ENCODE measurements at places on chromosomes 6 and 20.

DNA sequence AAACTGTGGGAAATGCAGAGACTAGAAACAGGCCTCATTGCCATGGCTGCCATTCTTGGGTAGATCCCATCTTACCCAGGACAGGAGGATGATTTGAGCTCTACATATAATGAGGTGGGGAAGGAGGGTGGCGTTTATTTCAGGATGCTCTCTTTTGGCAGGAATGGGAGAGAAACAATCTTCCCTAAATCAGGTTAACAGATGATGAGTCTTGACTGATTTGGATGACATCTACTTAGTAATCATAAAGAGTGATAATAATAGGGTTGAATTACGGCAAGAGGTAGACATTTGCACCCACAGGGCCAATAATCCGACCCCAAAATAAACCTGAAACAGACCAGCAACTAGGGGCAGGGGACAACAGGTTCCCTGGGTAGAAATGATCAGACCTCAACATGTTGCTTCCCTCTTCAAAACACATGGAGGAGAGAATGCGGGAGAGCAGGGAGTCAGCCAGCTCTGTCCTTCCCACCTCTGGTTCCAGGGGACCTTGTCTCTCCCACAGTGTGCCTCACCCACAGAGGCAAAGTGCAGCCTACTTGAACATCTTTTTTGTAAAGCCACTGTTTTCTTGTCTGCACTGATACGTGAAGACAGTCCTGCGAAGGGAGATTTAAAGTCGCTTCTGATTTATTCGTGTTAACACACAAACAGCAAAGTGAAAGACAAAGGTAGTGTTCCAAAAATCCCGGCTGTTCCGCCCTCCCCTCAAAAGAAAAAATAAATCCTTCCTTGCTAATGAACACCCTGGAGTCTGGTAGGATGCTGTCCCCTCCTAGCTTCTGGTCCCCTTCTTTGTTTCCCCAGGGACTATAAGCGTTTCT is 3.9 kb downstream of the FOXQ1 start:
- DNase-seq: no peak

- no peak for DNase-seq
Observed at GRCh38 chr6:140095532-140095931, 721.1 kb upstream of the CITED2 start.

GRCh38 chr20:62368976-62369814 is 2.1 kb upstream of the LAMA5 start:
- DNase-seq: peak; percentile 54

DNA sequence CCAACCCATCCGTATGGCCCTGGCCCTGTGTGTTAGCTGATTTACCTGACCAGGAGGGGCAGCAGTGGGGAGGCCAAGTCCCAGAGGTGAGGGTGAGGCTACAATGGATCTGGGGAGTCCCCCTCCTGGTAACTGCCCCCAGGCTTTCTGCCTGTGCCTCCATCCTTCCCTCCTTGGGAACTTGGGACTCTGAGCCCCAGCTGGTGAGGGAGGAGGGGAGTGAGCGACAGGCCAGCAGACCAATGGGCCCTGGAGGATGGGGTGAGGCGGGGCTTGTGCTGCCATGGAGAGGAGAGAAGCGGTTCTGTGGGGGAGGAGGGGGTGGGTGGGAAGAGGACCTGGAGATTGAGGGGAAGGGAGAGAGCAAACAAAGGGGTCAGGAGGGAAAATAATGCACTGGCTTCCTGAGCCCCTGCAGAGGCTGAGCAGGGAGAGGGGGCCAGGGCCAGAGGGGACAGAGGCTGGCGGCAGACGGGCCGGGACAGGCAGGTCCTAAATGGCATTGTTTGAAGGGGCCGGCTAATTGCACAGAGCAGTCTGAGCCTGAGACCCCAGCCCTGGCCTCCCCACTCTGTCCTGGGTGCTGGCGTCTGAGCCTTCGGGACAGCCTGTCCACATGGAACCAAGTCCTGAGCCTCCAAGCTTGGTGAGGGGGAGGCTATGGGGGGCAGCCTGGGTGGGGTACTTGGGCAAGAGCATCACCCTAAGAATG is 17.5 kb downstream of the DNMT3B start:
- no peak for DNase-seq

- DNase-seq: peak; percentile 21
Observed at GRCh38 chr20:58956078-58956477, 25.0 kb upstream of the NELFCD start.

GRCh38 chr20:19231359-19232035 is 19.1 kb downstream of the SLC24A3 start:
- no peak for DNase-seq

- DNase-seq: no peak
Observed at GRCh38 chr6:110090876-110091275, 88.6 kb downstream of the WASF1 start.

DNA sequence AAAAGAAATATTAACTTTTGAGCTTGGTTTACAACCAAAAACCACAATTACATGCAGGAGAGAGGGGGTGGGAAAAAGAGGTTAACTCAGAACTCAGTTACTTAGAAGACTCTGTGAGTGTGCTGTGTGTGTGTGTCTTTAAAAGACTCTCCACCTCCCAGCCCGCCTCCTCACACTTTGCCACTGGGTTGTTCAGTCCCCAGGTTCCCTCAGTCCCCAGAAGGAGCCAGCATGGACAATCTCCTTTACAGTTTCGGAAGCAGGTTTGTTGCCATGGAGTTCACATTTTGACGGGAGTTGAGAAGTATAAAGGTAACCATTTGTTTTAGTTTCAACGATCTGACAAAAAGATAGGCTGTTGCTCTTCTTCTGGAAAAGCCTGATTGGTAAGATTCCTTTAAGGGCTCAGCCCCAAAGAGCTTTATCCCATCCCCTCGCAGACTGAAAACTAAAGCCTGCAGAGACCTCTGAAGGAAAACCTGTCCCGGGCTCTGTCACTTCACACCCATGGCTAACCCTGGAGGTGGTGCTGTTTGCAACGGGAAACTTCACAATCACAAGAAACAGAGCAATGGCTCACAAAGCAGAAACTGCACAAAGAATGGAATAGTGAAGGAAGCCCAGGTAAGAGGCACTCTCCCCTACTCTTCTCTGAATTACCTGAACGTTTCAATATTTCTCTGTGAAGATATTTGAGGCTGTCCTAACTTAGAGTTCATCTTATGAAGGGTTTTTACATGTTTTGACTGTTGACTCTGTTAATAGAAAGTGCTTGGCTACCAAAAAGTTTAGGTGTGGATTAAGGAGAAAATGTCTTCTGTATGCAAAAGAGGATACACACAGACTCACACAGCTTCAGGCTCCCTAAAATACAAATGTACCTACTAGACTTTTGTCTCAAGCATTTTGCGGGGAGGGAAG is at the start of gene SPTLC3:
TSS of gene SPTLC3 (plus strand) at position 212 of the 921 bp plus-strand sequence. CDS start at position 508, 296 bp downstream.
- DNase-seq: peak; percentile 22

DNA sequence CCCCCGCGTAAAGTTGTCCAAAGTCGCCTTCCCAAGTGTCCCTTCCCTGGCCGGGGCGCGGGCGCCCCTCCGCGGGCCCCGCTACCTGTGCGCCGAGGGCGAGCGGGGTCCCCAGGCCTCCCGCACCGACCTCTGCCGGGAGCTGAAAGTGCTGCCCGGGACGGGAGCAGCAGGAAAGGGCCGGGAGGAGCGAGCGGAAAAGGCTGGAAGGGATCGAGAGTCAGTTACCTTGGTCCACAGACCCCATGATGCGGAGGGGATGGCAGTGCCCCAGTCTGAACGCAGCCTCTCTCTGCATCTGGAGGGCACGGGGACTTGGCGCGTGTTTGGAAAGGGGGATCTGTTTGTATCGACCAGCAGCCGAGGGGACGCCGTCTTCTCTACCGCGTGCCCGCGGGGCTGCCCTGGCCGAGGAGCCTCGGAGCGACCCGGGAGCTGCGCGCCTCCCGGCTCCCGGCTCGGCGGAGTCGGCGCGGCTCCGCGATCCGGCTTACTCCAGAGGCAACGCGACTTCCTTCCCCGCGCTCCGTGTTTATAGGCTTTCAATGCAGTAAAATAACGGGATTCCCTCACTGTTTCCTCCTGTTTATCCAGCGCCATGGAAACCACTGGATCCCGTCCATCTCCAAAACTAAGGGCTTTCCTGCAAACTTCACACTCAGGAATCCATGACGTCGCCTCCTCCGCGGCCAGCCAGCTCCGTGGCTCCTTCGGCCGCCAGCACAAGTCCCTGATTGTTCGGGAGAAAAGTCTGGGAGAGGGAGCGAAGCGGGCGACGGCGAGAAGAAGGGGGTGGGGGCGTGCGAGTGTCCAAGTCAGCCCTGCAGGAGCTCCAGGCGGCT is 20.0 kb upstream of the NFATC2 start:
- no peak for DNase-seq

GRCh38 chr6:36050305-36050704 is 22.7 kb downstream of the MAPK14 start:
- DNase-seq: no peak

- DNase-seq: no peak
Observed at GRCh38 chr20:16327606-16328005, 245.6 kb downstream of the KIF16B start.

DNA sequence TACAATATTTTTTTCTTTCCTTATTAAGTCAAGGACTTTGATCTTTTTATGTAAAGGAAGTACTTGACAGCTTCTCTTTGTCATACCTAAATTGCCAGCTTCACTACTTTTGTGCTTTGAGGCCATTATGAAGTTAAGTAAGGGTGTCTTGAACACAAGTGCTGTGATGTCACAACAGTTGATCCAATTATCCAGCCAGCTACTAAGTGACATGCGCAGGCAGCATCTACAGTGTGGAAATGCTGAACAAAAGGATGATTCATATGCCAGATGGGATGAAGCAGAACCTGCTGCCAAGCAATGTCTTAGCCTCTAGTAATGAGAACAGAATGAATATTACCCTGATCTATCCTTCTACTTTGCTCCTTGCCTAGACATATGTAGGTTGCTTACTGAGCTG is 68.3 kb upstream of the TMEM244 start:
- DNase-seq: peak; percentile 9

- no peak for DNase-seq
Observed at GRCh38 chr6:27505209-27506027, 32.5 kb upstream of the ZNF184 start.

GRCh38 chr6:116034327-116034726 is 26.4 kb downstream of the FRK start:
- no peak for DNase-seq

DNA sequence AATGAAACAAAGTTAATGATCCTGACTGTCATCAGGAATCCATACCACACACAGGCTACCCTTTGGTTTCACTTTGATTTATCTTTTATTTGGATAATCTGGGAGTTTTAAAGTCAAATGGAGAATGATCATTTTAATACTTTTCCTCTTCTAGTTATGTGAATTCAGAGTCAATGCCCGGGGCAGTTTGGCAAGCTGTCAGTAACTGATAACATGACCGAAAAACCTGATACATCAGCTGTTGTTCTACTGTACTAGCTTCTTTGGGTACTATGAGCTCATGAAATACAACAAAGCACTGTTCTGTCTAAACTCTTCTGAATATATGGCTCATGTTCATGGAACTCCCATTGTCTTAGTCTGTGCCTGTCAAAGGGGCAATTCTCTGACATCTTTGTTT is 30.2 kb downstream of the KLHL31 start:
- no peak for DNase-seq

DNA sequence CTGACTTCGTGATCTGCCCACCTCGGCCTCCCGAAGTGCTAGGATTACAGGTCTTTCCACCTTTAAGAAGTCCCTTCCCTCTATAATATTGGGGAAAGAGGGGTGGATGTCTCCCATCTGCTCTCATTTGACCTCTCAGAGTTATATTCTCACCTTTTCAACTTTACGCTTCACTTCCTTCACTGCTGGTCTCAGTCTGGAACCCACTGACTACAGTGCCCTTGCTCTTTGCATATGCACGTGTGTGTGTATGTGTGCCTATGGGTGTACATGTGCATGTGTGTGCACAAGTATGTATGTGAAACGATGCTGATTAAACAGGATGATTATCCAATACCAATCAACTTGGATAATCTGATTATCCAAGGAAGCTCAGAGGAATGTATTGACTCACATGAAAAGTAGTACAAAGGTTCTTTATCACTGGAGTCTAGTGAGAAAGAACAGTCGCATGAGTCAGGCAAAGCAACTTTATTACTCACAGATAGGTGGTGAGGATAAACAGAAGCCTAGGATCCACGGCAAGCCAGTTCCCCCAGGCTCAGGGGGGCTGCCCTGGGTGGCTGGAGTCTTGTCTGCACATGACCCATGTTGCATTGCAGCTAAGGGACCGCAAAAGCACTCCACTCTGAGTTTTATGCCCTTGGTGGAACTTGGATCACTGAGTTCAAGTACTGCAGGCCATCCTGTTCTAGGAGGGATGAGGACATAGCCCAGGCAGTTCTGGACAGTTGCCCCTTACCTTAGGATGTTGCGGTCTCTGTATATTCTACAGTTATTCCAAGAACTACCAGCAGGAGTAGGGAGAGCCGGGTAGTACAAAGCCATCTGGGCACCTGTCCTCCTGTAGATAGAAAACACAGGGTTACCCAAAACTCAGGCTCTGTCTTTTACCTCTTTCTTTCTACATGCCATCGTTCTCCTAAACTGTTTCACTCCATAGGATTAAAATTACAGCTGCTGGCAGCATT is 50.9 kb downstream of the SNRNP48 start:
- no peak for DNase-seq

GRCh38 chr6:138339024-138339423 is 38.7 kb upstream of the SMIM28 start:
- no peak for DNase-seq

DNA sequence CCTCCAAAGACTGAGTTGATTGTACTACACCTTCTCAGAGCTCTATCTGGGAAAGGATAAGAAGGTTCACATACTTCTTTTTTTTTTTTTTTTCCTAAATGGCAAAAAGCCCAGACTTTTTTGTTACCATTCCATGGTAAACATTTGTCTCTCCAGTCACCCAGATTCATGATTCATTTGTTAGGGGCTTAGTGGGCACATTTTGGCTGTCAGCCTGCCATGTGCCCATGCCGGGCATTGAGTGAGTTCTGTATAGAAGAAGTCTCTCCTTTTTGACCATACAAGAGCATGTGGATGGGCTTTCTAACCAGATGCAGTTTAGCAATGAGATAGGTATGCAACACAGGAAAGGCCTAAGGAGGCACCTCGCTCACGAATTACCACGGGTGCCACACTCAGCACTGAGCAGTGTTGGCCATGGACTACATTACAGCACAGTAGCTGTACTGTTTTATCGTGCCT is 447.5 kb upstream of the HSF2 start:
- no peak for DNase-seq

Data from suppressor macrophage (primary cell).